ENCODE measurements at places on chromosomes 5 and 9.

DNA sequence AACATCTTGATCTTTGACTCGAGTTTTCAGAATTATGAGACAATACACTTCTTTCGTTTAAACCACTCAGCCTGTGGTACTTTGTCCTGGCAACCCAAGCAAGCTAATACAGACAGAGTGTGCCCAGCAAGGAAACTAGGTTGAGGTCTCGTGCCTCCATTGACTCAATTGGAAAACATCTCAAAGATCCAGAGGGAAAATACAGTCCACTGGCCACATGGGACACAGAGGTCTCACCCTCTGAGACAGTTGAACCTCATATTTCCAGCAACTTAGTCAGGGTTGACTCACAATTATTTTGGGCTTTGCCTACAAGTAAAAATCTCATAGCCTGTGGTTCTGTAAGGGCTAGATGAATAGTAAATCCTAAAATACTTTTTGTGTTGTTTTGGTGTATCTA is 631.5 kb downstream of the MTRR start:
- no peak for DNase-seq

DNA sequence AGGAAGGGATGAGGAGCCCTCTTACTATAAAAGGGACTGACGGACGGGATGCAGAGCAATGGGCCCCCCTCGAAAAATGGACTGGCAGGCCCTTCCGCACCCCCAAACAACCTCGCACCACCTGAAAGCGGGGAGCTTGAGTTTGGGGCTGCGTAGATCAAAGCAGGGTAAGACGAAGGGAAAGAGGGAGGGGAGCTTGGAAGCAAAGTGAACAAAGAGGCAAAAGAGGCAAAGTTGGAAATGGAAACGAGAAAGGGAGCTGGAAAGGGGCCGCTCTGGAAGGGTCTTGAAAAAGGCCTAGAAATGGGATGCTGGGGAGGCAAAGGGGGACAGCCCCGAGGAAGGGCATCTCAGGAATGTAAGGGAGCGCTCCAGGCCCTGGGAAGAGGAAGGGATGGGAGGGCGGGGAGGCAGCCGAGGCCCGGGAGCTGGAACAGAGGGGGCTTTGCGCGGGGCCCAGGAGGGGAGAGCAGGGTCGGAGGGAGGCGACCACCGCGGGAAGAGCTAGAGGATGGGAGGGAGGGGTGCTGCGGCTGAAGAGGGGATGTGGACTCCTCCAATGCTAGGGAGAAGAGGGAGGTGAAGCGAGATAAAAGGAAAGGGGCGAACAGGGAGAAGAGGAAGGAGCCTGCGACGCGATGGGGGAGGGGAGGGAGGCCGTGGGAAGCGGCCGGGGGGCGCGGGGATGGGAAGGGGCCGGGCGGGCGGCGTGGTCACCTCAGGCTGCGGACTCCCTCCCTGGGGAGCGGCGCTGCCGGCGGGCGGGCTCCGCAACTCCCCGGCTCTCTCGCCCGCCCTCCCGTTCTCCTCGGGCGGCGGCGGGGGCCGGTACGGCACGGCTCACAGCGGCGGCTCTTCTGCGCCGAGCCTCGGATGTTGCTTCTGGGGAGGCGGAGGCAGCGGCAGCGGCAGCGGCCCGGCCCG is 577 bp downstream of the RNF145 start:
- peak; percentile 26 for DNase-seq

- no peak for DNase-seq
These were observed at the start of gene SPACA9 for GRCh38 chr9:132878695-132879456. Gene SPACA9, plus strand, starts transcription at chr9:132878898. Its CDS starts 5,050 bp downstream, at chr9:132883948.

DNA sequence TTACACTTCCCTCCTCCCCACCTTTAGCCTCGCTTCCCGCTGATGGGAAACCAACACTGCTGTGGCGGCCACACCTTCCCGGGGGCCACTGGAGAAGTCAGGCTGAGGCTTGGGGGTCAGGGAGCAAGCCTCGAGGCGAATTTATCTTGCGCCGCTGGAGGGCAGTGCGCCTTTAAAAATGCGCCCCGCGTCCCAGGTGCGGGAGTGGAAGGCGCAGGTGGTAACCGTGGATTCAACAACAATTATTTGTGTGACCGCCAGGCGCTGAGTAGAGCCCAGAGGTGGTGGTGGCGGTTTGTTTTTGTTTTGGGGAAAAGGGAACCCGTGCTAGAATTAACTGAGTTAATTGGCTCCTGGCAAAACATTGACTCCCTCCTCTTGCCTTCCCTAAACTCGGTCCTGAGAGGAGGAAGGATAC is 1.1 kb downstream of the CFAP77 start:
- DNase-seq = peak; percentile 80

DNA sequence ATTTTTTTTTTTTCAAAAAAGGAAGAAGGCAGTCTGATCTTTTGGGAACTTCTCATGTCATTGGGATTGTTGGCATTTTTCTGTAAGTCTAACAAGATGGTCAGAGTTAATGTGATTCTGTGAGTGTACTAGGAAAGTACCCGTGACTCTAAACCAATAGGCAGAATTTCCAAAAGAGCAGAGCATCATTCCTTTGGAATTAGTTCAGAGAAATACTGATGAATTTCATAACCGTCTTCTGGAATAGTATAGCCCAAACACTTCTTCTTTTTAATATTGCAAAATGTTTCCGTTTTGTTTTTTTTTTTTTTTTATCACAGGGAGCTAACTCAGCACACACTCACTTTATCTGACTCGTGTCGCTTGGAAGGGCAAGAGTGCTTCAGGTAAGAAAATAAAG is 407.4 kb downstream of the DTWD2 start:
- no peak for DNase-seq

DNA sequence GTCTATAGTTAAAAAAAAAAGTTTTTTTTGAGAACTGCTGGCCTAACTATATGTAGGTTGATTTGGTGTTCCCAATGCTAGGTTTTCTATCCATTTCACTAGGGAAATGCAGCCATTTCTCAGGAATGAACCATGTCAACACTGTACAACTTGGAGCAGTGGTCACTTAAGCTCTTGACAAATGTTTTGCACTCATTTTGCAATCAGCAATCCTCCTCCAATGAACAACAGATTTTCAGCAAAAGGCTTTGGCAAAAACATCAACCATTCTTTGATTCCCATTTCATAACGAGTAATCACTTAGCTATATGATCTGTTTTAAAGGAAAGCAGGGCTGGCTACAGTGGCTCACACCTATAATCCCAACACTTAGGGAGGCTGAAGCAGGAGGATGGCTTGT is 17.9 kb downstream of the STRBP start:
- no peak for DNase-seq

GRCh38 chr5:66757219-66757833 is 161.1 kb downstream of the MAST4 start:
- DNase-seq = no peak

DNA sequence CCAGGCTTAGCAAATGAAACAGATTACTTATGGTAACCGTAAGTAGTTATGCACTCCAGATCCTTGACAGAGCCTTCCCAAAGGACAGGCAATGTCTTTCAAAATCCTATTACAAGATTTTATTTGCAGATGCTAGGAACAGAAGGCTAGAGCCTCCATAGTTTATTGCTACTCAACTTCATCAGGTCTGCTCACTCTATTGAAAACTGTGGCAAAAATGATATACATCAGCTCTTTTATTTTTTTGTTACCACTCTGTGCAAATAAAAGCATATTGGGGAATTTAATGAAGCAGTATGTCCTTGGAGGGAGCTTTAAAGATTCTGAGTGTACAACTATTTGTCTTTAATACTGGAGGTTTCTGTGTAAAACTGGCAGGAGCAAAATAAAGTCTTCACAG is 46.5 kb downstream of the SLC44A1 start:
- no peak for DNase-seq

DNA sequence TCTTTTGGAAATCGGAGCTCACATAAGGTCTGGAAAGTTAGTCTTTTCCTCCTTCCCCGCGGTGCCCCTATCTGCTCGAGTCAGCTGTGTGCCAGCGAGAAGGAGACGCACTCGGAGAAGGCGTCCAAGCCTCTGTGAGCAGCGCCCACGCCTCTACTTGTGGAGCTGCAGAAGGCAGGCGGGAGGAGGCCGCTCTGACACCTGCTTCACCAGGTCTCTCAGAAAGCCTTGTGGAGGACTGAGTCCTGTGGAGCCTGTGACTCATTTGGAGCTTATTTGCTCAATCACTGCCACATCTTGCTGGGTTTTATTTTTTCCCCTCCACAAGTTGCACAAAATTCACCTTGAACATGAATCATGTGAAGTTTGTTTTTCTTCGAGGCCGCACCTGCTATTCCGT is 117.5 kb downstream of the IRX2 start:
- no peak for DNase-seq

DNA sequence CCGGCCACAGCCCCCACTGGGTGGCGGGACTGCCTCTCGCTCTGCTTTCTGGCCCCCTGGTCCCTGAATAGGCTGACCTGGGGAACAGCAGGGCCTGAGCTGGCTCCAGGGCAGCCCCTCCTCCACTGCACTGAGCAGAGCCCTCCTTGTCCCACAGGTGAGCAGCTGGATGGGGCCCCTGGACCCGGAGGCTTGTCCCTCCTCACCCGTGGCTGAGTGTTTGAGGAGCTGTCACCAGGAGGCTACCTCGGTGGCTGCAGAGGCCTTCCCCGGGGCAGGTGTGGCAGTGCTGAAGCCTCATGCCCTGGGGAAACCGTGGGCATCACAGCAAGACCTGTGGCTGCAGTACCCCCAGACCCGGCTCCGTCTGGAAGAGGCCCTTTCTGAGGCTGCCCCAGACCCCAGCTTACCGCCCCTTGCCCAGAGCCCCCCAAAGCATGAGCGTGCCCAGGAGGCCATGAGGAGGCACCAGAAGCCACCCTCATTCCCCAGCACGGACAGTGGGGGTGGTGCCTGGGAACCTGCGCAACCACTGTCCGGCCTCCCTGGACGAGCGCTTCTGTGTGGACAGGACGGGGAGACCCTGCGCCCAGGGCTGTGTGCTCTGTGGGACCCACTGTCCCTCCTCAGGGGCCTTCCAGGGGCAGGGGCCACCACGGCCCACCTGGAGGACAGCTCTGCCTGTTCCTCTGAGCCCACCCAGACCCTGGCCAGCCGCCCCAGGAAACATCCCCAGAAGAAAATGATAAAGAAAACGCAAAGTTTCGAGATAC is 28.5 kb upstream of the LRRC14B start:
- DNase-seq = no peak
